Endothelial cell (in vitro differentiated cells): ENCODE measurements at places on chromosomes 2 and 18.

DNA sequence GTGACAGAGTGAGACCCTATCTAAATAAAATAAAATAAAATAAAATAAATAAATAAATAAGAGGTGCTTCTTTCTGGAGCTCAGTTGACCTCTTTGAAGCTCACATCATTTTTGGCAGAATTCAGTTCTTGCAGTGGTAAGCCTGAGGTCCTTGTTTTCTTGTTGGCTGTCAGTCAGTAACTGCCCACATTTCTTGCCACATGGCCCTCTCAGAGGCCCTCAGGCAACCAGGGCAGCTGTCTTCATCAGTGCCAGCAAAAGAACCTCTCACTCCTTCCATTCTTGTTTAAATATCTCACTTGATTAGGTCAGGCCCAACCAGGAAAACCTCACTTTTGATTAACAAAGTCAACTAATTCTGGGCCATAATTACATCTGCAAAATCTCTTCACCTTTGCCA lies 53.2 kb downstream of the RAPGEF4 start:
- no peak for DNase-seq

DNA sequence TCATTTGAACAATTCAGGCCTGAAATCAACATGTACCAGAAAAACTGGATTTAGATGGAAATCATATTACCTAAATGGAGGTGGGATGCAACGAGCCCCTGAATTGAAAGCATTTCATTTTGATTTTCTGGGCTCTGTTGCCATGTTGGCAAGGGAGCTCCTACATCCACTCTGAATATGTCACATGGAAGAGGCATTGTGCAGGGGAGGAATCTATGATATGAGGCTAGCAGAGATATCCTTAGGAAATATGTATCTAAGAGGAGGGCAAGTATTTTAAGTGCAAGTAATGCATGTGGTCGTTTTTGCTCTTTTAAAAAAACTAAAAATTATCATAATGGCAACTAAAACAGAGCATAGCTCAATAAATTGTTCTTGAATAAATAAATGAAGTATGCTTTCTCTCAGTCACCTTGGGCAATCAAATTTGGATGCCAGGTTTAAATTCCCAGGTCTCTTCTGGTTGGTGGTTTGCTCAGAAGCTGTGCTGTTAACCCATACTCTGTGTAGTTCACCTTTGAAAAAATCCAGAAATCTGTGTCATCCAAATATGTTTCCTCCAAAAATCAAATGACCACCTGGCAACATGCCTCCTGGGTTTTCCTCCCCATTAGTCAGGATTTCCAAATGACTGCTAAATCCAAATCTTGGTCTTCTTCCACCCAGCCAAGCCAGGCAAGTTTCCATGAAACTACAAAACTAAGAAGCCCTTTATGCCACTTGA lies 6.5 kb upstream of the LGALSL start:
- DNase-seq: no peak

DNA sequence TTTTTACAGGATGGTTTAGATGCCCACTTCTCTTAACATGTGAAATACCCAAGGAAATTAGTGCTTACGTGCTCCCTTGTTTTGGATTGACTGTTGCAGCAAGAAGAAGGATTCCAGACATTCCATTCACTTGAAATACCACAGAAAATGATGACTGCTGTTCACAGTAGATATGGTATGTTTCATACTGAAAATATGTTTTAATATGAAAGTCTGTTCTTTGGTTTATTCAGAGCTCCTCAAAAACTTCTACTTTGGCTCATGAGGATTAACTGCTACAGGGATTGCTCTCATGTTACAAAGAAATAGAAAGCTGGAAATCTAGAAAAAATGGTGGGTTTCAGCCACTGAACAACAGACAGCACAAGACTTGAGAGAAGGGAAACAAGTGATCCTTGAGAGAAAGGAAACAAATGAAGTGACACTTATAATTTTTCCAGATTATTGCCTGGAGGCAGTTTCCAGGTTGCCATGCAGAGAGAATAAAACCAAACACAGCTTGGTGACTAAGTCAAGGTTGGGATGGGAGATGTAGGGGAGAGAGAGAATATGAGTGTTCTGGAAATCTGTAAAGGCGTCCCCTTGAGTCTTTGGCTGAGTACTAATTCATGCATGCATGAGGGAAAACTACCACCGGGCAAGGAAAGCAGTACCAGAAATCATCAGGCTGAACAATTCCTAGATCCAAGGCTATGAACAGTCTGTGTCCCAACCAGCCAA lies 348.1 kb downstream of the CLIP4 start:
- DNase-seq: no peak

GRCh38 chr2:18926631-18927524 lies 337.5 kb upstream of the NT5C1B start:
- DNase-seq: no peak

DNA sequence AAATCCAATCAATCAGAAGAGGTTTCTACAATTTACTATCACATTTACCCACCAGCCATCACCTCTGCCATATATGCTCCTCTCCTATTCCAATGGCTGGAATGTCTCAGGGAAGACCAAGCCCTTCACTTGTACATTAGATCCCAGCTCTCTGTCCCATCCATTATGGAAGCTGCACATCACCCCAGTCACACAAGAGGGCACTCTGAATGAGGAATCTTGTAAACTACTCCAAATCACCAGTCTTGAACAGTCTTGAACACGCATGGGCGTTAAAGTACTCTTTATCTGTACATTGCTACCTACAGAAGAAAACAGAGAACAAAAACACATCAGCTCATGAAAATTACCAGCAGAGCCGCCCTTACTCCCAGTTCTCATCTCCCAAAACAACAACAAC lies 38.7 kb downstream of the ZC3H8 start:
- DNase-seq: peak; percentile 7

GRCh38 chr2:241007880-241008710 lies 9.7 kb downstream of the SNED1 start:
- DNase-seq: no peak

DNA sequence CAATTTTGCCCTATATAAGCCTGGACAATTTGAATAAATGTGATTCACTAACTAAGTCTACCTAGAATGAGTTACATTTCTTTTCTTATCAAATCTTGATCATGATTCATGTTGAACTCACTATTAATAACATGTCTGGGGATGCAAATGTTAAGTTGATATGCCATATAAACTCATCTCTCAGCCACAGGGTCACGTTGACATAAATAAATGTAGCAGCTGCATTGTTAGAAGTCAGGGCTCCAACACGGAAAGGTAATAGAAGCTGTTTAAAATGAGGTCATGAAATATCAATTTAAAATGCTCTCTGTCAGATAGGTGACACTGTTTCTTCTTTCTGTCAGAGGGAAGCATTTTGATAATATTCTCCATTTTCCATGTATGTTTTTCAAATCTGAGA lies 521.9 kb downstream of the CCDC85A start:
- DNase-seq: no peak

GRCh38 chr2:227036527-227036926 lies 127.5 kb downstream of the COL4A4 start:
- DNase-seq: no peak

DNA sequence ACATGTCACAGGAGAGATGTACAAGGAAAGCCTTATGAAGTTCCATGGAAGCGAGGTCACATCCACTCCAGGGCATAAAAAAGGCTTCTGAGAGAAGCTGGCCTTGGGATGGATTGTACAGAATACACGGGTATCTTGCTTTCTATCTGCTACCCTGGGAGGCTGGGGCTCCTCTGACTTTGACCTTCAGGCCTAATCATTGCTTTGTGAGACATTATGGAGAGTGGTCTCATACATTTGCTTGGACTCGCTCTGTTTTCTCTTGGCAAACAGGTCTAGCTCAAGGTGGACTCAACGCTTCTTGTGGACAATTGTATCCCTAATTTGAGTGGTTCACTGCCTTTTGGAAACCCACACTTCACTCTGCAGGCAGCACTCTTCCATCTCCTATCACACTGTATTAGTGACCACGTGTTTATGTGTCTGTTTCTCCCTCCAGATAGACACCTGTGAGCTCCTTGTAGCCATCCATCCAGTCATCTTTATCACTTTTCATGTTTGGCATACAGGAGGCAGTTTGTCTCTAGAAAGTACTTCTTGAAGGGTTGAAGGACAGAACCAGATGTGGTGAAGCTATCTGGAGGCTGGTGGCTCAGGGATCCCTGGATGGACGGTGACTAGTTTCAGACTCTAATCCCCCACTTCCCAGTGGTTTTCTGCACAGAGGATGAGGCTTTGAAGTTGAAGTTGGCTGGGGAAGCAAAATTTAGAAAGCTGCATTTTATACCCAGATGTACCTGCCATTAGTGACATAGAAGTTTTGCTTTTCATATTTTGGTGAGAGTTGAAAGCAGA lies 267.8 kb downstream of the CYRIA start:
- DNase-seq: no peak

- no peak for DNase-seq
Observed at GRCh38 chr2:201852462-201852861, 46.1 kb downstream of the CDK15 start.

- no peak for DNase-seq
Observed at GRCh38 chr18:63262369-63263335, 56.9 kb downstream of the BCL2 start.

GRCh38 chr18:48408111-48408726 lies 964 bp downstream of the ZBTB7C start:
- DNase-seq: peak; percentile 14

DNA sequence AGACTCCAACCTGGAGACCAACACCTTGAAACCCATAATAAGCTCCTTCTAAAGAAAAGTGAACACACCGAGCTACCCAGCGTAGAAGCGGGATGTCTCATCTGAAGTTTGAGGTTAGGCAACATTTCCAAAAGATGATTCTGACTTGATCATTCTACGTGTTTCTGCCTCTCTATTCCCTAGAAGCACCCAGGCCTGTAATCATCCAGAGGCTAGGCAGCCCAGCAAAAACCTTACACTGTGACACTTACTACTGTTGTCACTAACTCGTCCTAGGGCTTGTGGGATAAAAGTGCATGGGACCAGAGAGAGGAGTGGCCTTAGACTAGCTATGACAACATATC lies 1.4 kb downstream of the ZBTB14 start:
- DNase-seq: no peak

GRCh38 chr2:132740081-132740720 lies 70.2 kb upstream of the LYPD1 start:
- no peak for DNase-seq

- no peak for DNase-seq
Observed at GRCh38 chr18:35422237-35422636, 45.1 kb upstream of the ZNF396 start.

DNA sequence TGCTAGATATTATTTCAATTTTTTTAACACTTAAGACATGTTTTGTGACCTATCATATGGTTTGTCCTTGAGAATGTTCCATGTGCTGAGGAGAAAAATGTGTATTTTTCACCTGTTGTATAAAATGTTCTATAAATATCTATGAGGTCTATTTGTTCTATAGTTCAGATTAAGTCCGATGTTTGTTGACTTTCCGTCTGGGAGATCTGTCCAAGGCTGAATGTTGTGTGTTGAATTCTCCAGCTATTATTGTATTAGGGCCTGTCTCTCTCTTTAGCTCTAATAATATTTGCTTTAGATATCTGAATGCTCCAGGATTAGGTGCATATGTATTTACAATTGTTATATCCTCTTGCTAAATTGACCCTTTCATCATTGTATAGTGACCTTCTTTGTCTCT lies 144.1 kb downstream of the NYAP2 start:
- DNase-seq: no peak

DNA sequence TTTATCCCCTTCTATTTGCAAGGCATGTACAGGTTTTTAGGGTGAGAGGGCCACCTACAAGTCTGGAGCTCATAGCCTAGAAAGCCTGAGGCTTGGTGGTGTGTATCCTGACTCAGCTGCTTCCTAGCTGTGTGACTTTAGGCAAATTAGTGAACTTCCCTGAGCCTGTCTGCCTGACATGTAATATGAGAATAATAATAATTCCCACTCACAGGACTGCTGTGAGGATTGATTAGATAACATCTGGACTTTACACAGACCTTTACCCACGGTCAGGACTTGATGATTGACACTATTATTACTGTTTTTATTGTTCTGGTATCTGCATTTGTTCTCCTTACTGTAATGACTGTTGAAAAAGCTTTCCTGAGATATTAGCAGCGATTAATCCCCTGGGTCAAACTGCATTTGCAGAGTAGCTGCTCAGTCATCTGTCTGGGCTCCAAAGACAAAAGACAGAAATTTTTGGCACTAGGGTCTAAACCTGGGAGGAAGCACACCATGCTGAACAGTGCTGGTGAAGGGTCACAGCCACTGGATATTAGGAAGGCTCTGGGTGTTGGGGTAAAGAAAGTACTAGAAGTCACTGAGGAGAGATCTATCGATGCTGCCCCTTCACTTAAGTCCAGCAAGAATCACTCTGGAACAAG lies 276.5 kb upstream of the FN1 start:
- DNase-seq: no peak

DNA sequence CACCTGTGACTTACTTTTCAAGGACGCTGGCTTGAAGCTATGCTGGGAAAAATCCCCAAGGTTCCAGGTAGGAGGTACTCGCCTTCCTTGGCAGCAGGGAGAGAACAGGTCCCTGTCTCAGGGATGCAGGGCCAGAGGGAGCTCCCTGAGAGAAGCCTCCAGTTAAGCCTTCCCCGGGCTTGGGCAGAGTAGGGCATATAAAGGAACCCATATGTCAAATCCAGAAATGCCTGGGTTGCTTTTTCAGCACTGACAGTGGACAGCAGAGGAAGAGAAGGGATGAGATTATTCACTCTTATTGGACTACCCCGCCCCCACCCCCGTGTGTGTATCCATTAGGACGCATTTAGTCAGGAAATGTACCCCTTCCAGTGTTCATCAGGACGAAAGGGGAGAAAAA lies 89.3 kb upstream of the TEX51 start:
- no peak for DNase-seq

- no peak for DNase-seq
Observed at GRCh38 chr18:3525870-3526420, 76.0 kb downstream of the TGIF1 start.

- no peak for DNase-seq
Observed at GRCh38 chr2:181047829-181048228, 67.4 kb downstream of the UBE2E3 start.

DNA sequence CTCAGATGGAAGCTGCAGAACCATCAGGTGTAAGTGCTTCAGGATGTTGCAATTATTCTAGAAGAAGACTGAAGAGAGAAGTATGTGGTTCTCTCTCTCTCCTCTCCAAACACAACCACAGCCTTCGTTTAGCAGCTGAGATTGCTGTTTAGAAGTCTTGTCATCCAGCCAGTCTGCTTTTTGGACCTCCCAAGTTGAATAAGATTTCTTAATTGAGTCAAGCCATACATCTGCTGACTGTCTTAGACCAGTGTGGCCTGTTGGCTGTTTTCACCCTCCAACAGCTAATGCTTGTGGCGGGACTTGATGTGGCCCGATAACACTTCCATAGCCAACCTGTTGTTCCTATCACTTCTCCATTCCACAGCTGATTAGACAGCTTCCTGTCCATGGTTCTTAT lies 91.3 kb upstream of the TMEM17 start:
- no peak for DNase-seq

DNA sequence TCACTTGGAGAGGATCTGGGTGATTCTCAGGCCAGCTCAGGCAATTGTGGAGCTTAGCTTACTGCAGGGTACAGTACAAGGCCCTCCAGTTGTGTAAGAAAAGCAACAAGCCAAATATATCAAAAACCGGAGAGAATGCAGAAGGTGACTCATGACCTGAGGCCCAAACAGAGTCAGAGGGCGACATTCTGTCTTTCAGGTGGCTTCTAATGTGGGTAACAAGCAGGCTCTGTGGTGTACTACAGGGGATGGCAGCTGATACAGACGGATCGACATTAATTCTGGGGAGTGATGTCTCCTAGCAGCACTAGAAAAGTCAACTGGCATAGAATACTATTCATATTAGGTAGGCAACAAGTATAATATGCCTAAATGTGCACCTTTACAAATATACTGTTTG lies 219.5 kb upstream of the SOX11 start:
- DNase-seq: no peak
